ENCODE measurements at places on chromosomes 5 and 9.

GRCh38 chr5:173916233-173916632, 28.1 kb downstream of the CPEB4 start:
- no peak for DNase-seq

GRCh38 chr9:14652729-14653377, 40.4 kb downstream of the ZDHHC21 start:
- DNase-seq = peak; percentile 14

DNA sequence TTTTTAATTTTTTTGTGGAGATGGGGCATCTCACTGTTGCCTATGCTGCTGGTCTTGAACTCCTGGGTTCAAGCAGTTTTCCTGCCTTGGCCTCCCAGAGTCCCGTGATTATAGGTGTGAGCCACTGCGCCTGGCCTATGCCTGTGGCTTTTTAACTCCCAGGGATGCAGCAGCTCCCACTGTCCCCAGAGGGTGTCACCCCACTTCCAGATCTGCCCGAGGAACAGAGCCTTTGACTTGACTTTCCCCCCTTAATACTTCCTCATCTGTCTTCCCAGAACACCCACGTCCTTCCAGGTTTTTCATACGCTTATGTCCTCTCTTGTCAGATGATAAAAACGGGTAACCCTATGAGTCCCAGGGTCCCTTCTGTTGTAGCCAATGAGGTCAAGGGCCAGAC, 7.6 kb upstream of the PRRC2B start:
- DNase-seq = no peak

DNA sequence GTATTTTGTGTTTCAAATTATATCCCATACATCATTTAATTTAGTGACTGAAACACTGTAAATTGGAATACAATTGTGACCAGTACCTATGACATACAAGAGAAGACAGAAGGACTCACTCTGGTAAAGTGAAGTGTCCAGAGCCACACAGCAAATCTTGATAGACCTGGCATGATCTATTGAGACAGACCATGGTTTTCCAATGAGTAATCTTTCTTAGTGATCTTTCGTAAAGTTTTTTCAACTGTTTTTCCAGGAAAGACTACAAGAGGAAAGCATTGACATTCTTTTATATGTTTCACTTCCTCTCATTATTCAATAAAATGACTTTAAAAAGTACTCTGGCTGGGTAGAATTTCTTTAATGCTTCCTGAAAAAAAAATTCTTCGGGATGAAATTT, 43.3 kb upstream of the ALDH1A1 start:
- no peak for DNase-seq

DNA sequence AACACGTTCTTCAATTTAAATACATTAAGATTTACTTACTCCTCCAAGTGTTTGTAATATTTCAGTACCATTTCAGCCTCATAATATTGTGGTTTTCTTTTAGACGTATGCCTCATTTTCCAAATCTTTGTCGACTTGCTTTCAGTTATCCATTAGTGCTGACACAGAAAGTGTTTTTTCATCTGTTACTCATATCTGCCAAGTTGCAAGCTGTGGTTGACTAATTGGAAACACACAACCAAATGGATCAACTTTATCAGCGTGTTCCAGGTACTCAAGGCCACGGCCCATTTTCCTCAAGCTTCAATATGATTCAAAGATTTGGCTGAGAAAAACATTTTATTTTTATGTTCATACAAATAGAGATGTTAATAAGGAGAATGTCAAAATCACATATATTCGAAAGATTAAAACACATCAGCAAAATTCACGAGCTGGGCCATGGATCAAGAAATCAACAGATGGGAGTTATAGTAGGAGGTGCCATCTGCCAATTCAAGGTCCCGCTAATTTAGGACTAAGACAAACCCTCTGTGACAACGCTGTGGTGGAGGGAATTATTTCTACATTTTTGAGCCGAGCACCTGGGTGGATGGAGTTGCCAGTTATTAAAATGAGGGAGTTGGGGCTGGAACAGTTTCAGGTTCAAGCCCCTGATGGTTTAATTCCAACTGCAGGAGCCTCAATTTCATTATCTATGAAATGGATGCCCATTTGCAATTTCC, 27.2 kb upstream of the CCNJL start:
- no peak for DNase-seq
